Panc1 (cell line): ENCODE measurements at places on chromosomes 13 and 19. TPM values are rescaled to one million over a fixed set of nuclear protein-coding genes. Genes with fewer than 3 reads are reported as not detected.

ZSCAN1 gene
- not detected for total RNA-seq

ZFP36 gene
- total RNA-seq = 414 TPM

FXYD1 gene
- not detected for total RNA-seq

SOHLH2 gene
- total RNA-seq = 0.08 TPM

HIPK4 gene
- 0.13 TPM for total RNA-seq

LENG9 gene
- 5.1 TPM for total RNA-seq

MTIF3 gene
- total RNA-seq = 20.7 TPM

SLC10A2 gene
- total RNA-seq = not detected

ACP7 gene
- 10.3 TPM for total RNA-seq

FGF22 gene
- 0.72 TPM for total RNA-seq

ZNF571 gene
- total RNA-seq = 6.2 TPM

CYP2F1 gene
- total RNA-seq = not detected

B9D2 gene
- 7.1 TPM for total RNA-seq

LILRA6 gene
- total RNA-seq = 0.08 TPM

CD209 gene
- total RNA-seq = not detected

LRFN3 gene
- total RNA-seq = 16.7 TPM

PALM gene
- total RNA-seq = 14.4 TPM

TNNI3 gene
- total RNA-seq = 14.6 TPM

TSEN34 gene
- total RNA-seq = 194 TPM

SERTM1 gene
- not detected for total RNA-seq

ADM5 gene
- total RNA-seq = 4.7 TPM

MYO16 gene
- total RNA-seq = 0.08 TPM

ZNF878 gene
- total RNA-seq = 2.1 TPM

PRR19 gene
- 2.1 TPM for total RNA-seq

OR10H1 gene
- total RNA-seq = not detected

IGFL1 gene
- not detected for total RNA-seq

ERICH4 gene
- total RNA-seq = not detected

RNF113B gene
- total RNA-seq = not detected

BAX gene
- total RNA-seq = 100 TPM

CERS1 gene
- 4.5 TPM for total RNA-seq

AKT1S1 gene
- 92.8 TPM for total RNA-seq

OR4F17 gene
- not detected for total RNA-seq

PGLYRP2 gene
- total RNA-seq = not detected

MZF1 gene
- total RNA-seq = 25.9 TPM

ZNF547 gene
- total RNA-seq = 4.1 TPM

POMP gene
- 92.0 TPM for total RNA-seq

RRAS gene
- total RNA-seq = 64.4 TPM

EMP3 gene
- total RNA-seq = 171 TPM

CD79A gene
- 0.59 TPM for total RNA-seq

KLK5 gene
- total RNA-seq = not detected

CLEC17A gene
- total RNA-seq = not detected

SMAD9 gene
- 2.4 TPM for total RNA-seq

AMER2 gene
- not detected for total RNA-seq

C19orf85 gene
- not detected for total RNA-seq

GPC6 gene
- total RNA-seq = 4.8 TPM

LILRB4 gene
- total RNA-seq = not detected

GNG8 gene
- not detected for total RNA-seq

ZNF296 gene
- 6.7 TPM for total RNA-seq

MEIOSIN gene
- total RNA-seq = not detected

FGF21 gene
- not detected for total RNA-seq

ZNF28 gene
- 26.7 TPM for total RNA-seq

SLC25A41 gene
- 0.21 TPM for total RNA-seq

EFNB2 gene
- total RNA-seq = 4.7 TPM

CEACAM7 gene
- not detected for total RNA-seq

ITGBL1 gene
- 14.3 TPM for total RNA-seq

ZNF708 gene
- total RNA-seq = 8.3 TPM

ACOD1 gene
- total RNA-seq = not detected
